ENCODE measurements at places on chromosomes 5 and 9.

DNA sequence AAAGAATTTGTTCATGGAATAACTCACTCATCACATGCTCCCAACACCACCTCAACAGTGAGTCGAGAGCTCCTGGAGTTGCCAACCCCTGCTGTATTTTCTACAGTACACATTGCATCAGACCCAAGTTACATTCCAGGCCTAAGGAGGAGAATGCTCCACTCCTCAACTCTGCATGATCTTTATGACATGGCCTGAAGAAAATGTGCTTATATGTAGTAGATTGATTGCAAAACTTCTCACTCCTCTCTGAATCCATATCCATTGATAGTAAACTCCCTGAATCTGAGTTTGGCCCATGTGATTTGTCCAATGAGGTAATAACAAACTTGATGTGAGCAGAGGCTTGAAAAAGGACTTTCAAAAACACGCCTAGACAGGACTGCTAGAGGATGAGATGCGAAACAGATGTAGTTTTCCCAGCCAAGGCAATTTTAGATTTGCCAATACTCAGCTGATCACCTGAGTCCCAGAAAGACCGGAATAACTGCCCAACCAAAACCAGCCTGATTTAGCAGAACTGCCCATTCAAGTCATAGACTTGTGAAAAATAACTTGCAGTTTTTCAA is 29.0 kb upstream of the PAPPA start:
- DNase-seq: no peak

GRCh38 chr5:1124205-1125029 is 12.6 kb upstream of the SLC12A7 start:
- DNase-seq: no peak

DNA sequence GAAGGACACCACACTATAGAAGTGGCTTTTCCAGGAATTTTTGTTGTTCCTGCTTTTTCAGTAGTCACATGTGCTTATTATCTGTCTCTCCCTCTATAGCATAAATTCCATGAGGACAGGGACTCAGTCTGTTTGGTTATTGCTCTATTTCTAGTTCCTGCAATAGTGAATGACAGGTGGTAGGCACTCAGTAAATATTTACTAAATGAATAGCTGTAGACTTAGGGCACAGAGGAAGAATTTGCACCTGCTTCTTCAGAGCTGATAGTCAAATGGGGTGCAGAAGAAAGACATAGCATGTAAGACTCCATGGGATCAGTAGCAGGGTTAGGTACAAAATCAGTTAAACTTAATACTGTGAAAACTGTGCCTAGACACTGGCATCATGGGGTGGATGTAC is 580.2 kb downstream of the CCDC171 start:
- no peak for DNase-seq

DNA sequence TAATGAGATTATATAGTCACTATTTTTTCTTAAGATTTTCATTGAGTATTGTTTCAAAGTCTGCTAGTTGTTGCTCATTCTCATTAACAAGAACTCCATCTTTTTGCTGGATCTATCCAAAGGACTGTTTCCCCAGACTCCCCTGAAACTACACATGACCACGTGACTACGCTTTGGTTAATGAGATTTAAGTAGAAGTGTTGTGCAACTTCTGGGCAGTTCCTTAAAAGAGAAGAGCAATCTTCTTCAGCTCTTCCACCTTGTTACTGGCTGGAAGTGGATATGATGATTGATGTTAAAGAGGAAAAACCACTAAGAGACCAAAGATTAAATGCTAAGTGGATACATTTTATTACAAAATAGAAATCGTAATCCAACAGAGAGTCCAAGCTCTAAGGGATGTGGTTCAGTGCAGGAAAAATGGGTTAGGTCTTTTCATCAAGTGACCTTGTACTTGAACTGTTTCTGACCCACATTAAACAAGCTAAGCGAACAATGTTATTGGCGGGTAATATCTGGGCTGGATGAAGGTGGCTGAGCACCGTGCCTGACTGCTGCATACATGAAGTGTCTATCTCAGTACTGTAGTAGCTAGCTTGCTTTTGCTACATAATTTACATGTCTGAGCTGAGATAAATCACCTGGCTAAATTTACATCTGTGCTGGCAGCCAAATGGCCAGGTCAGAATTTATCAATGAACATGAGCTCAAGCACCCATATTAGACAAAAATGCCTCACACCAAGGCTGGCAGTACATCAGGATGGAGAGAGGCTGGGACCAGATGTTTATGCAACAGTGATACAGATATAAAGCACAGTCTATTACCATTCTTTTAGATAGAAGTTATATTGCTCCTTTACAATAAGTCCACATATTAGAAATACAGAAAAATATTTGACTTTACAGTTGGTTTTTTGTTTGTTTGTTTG is 7.5 kb upstream of the CTNNAL1 start:
- DNase-seq: no peak

- no peak for DNase-seq
These were observed 143.4 kb upstream of the CDH6 start for GRCh38 chr5:31049936-31050704.

GRCh38 chr9:111633389-111633736 is 2.2 kb downstream of the DNAJC25 start:
- DNase-seq: no peak

DNA sequence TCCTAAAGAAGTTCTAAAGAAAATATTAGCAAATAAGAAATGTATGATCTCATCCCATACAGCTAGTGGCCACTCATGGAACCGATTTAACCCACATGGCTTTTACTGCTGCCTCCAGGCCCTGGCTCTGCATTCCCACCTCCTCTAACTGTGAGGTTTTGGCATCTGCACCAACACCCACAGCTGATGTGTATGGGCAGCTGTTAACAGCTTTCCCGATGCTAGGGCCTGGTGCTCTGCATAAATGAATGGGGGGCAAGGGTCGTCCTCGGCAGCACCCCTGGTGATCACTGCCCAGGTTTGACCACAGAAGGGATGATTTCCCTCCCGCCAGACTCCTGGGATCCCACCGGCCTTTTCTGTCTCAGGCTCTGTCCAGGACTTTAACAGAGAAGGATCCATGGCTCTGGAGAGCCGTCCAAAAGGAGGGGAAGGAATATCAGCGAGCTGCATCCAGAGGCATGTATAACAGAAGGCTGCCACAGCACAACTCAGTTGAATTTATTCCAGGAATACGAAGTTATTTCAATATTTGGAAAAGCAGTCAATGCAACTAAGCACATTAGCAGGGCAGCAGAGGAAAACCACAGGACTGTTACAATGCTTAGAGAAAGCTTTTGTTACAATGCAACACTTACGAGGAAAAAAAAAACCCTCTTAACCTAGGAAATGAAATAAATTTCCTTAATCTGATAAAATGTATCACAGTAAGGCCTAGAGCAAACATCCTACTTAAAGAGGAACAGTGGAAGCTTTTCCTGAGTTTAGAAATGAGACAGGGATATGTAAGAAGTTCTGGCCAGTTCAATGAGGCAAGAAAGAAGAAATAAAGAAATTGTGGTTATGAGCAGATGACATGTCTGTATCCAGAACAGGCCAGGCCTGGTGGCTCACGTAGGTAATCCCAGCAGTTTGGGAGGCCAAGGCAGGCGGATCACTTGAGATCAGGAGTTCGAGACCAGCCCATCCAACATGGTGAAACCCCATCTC is 63.1 kb downstream of the NACC2 start:
- no peak for DNase-seq

GRCh38 chr5:112630246-112631009 is 107.3 kb upstream of the APC start:
- DNase-seq: no peak

Measured in activated CD4-positive, alpha-beta T cell treated with anti-CD3 and anti-CD28 coated beads, Interleukin-2, amount 50 U/mL, for 1 hour (primary cell).